ENCODE measurements at places on chromosomes 16 and 17.

GRCh38 chr17:48247038-48247437 is 139.5 kb downstream of the SNX11 start:
- DNase-seq = no peak

DNA sequence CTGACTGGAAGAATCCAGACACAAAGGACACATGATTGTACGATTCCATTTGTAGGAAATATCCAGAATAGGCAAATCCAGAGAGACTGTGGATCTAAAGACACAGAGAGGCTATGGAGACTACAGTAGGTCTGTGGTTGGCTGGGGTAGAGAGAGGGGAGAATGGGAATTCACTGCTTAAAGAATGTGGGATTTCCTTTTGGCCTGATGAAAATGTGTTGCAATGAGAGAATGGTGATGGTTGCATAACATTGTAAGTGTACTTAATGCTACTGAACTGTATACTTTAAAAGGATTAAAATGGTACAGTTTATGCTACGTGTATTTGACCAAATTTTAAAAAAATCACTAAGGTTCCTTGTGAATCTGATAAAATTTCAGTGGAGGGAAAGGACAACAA is 62.1 kb downstream of the GPRC5B start:
- no peak for DNase-seq

GRCh38 chr16:89150981-89151380 is 20.6 kb upstream of the CDH15 start:
- no peak for DNase-seq

- DNase-seq = no peak
These were observed 769 bp downstream of the TMEM88 start for GRCh38 chr17:7855660-7856010.

GRCh38 chr17:59504821-59505220 is 60.6 kb upstream of the DHX40 start:
- no peak for DNase-seq
